CD4-positive, CD25-positive, alpha-beta regulatory T cell (primary cell): ENCODE measurements at places on chromosomes 1 and 21. TPM values are rescaled to one million over a fixed set of nuclear protein-coding genes. Genes with fewer than 3 reads are reported as not detected.
A peak's percentile ranks its signal among the peaks of the same experiment; 100 is the strongest.

- peaks cover 50% of the 10 kb centered on the region for H3K4me1 ChIP-seq
- peak overlapping the region; percentile 92 for H3K4me3 ChIP-seq
- H3K27ac ChIP-seq: peak overlapping the region; percentile 76
- H3K27me3 ChIP-seq: no peaks in the 10 kb centered on the region
Observed at GRCh38 chr1:100266741-100267140, 725 bp downstream of the RTCA start.

Gene SMCP
- total RNA-seq: not detected

Gene RPTN
- total RNA-seq: not detected

DNA sequence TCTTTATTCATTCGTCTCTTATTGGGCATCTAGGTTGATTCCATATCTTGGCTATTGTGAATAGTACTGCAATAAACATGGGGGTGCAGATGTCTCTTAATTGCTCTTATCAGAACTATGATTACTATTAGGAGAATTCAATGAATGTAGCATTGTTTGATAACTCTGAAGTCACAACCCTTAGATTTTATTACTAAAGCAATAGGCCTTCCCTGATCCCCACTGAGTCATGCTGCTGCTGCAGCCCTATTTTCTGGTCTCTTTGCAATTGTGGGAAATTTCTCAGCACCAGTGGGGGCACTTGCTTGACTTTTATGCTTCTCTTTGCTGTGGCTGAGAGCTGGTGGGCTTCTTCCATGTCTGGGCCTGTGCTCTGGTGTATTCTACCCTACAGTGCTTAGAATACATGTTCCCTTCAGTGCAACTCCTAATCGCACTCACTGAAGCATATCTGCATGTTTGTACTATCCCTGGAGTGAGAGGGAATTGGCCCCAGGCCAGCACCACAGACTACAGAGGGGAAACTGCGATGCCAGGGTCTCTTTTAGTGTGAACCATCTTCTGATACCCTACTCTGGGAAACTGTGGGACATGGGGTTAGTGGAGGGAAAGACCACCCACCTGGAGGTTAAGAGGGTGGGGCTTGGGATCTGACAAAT lies 52.2 kb upstream of the ROR1 start:
- DNase-seq: no peak
- no peaks in the 10 kb centered on the region for H3K36me3 ChIP-seq
- no peak overlapping the region for H3K4me3 ChIP-seq
- no peak overlapping the region for H3K27ac ChIP-seq
- peaks cover 2% of the 10 kb centered on the region for H3K27me3 ChIP-seq

DNA sequence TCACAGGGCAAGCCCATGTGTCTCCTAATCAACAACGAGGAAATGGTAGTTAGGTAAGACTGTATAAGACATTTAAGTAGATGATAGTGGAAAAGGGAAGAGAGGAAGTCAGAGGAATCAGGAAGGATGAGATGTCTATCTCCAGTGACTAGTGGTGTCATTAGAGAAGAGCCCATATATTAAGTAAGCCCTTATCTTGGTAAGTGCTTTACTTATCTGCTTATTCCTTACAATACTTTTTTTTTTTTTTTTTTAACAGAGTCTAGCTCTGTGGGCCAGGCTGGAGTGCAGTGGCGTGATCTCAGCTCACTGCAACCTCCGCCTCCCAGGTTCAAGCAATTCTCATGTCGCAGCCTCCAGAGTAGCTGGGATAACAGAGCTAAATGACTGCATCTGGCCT lies 29.5 kb downstream of the RNF11 start:
- no peak for DNase-seq
- H3K27me3 ChIP-seq: no peaks in the 10 kb centered on the region
- peaks cover 9% of the 10 kb centered on the region for H3K36me3 ChIP-seq
- H3K4me3 ChIP-seq: no peak overlapping the region
- H3K4me1 ChIP-seq: peaks cover 9% of the 10 kb centered on the region
